ENCODE measurements at places on chromosomes 3 and 15. TPM values are rescaled to one million over a fixed set of nuclear protein-coding genes. Genes with fewer than 3 reads are reported as not detected.

The ANO10 gene
- polyA plus RNA-seq = 32.7 TPM

The ANKRD34C gene
- 4.0 TPM for polyA plus RNA-seq

The AGBL1 gene
- not detected for polyA plus RNA-seq

The HRG gene
- not detected for polyA plus RNA-seq

The BFSP2 gene
- not detected for polyA plus RNA-seq

The AP3B2 gene
- 96.5 TPM for polyA plus RNA-seq

The MESP1 gene
- 2.1 TPM for polyA plus RNA-seq

The SPINK8 gene
- polyA plus RNA-seq = not detected

The PARP9 gene
- 1.9 TPM for polyA plus RNA-seq

The GPR62 gene
- polyA plus RNA-seq = not detected

The MRAS gene
- 24.3 TPM for polyA plus RNA-seq

The SGO1 gene
- polyA plus RNA-seq = 1.9 TPM

The DENND6A gene
- 3.2 TPM for polyA plus RNA-seq

The SPG11 gene
- 34.9 TPM for polyA plus RNA-seq

The ANKUB1 gene
- not detected for polyA plus RNA-seq

The MEGF11 gene
- 1.1 TPM for polyA plus RNA-seq

The CASR gene
- not detected for polyA plus RNA-seq

The CMTM8 gene
- not detected for polyA plus RNA-seq

The MAGEL2 gene
- 0.98 TPM for polyA plus RNA-seq

The DGKG gene
- polyA plus RNA-seq = 73.5 TPM
